T-helper 1 cell (primary cell): ENCODE measurements at places on chromosomes 2 and 18.

DNA sequence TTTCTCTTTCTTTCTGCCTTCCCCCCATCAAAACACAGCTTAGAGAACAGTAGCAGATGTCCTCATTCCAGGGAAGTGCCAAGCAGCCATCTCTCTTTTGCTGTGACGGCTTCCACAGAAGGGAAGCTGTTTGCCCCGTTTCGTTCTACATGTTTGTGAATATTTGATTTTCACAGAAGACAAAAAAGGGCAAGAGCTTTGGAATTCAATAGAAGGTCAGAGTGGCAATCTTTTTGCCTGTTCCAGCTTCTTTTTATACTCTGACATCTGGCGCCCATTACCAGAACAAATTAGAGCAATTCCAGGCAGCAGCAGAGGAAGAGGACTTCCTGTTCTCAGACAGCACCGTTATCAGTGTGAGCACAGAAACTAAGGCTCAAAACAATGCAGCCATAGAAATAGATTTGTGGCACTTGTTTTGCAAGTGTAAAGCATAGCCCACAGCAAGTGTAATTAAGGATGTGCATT lies 79.0 kb upstream of the CDH19 start:
- DNase-seq = no peak

DNA sequence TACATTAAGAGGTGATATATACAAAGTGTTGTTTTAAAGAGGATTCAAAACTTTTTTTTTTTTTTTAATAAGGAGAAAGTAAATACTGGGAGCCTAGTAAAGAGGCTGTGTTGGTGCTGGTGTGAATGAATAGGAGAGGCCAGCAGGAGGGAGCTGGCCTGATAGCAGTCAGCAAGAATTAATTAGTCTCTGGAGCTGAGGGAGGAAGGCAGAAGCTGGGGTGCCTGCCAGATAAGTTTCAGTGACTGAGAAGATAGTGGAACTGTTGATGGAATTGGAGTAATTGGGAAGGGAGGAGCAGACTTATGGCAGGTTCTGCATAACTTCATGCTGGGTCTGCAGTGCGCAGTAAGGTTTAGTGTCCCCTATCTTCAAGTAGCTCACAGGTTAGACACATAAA lies 36.2 kb upstream of the SNORC start:
- no peak for DNase-seq

DNA sequence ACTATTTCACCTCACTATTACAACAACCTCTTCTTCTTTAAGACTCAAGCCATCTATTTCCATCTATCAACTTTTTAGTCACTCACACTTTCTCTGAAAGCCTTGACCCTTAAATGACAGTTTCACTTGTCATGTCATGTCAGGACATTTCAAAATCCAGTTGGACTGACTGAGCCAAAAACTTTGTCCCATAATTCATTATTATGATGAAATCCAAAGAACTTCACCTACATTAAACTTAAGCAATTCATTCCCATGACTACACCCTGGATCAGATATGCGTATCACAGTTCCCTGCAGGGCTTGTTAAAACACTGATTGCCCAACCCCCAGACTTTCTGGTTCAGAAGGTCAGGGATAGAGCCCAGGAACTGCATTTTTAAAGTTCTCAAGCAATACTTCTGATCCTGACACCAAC lies 26.5 kb downstream of the LDAH start:
- no peak for DNase-seq

DNA sequence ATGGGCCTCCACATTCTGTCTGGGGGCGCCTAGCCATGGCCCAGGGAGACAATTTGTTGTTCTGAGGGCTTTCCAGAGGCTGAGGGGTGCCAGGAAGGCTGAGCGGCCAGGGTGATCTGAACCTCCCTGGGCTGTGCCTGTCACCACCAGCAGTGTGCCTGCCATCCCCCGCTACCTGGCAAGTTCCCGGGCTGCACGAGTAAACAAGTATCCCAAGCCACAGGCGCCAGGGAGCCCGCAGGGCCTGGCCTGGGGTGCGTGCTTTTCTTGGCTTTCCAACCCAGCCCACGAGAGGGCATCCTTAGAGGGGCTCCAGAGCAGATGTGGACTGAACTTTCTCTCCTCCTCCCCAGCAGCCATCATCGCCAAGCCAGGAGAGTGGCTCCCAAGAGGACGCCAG lies 35.1 kb upstream of the B3GNT7 start:
- no peak for DNase-seq

- DNase-seq = no peak
Observed at GRCh38 chr2:24861500-24861899, 58.5 kb downstream of the ADCY3 start.

DNA sequence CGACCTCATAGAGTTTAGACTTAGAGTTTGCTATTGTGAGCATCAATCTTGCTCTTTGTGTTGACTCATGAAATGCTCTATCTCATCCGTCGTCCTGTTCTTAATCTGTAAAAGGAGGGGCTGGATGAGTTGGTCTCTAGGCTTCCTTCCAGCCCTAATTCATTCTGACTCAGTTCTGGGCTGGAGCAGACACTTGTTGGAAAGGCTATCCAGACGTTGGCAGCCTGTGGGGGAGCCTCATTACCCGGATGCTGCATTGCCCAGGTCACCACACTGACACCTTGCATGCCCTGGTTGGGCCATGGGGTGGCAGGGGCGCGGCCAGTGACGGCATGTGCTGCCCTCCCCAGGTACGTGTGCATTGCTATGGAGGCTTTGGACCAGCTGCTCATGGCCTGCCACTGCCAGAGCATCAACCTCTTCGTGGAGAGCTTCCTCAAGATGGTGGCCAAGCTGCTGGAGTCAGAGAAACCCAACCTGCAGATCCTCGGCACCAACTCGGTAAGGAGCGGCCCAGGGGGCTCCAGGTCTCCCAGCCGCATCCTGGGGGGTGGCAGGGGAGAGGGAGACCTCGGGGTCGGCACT lies 61.5 kb downstream of the EFR3B start:
- no peak for DNase-seq

GRCh38 chr2:13021470-13021957 lies 304.8 kb downstream of the TRIB2 start:
- DNase-seq = no peak

GRCh38 chr2:160652236-160652635 lies 158.6 kb upstream of the RBMS1 start:
- DNase-seq = peak; percentile 39

DNA sequence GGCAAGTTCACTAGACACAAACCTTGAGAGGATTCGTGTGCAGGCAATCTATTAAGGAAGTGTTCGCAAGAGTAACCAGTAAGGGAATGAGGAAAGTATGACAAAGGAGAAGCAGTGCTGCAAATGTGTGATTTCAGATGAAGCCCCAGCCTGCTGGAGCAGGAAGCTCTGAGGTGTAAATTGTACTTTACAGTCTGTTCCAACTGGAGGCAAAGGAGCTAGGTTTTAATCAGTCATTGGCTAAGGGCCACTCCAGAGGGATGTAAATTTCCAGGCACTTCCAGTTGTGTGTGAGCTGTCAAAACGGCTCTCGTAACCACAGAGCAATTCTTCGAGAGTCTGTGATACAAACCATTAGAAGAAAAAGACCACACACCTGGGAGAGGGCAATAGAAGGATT lies 359.5 kb upstream of the FAM98A start:
- no peak for DNase-seq

DNA sequence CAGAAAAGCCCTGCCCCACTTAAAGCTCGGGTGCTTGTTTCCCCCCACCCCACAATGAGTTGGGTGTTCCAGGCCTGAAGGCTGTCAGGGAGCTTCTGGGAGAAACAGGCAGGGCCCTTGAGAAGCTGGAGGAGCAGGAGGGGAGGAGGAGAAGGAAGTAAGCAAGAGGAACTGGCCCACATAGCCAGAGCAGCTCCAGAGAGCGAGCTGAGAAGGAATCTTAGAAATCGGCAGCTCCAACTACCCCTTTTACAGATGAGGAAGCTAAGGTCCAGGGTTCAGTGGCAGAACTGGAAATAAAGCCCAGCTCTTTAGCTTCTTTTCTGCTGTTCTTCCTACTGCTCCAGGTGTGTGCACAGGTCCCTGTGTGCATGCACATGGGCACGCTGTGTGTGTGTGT lies 12.7 kb upstream of the KCNK3 start:
- no peak for DNase-seq

DNA sequence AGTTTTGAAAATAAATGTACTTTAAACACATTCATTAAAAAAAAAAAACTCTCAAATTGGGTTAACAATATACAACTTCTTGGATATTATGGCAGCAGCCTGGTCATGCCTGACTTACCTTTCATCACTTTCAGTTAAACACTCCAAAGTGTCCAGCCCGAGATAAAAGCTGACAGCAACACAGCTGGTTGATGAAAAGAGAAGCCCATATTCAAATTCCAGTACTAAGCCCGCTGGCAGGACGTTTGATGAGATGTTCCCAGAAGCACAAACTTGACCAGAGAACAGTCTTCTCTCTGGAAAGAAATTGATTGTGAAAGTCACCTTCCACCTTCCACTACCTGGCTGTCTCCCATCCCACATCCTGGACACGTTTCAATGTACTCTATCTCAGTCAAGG lies 586.3 kb downstream of the TDRD15 start:
- DNase-seq = no peak

- no peak for DNase-seq
Observed at GRCh38 chr2:232333361-232334135, 45.0 kb upstream of the ALPP start.

- DNase-seq = no peak
Observed at GRCh38 chr18:55579501-55580270, 8.3 kb downstream of the TCF4 start.

DNA sequence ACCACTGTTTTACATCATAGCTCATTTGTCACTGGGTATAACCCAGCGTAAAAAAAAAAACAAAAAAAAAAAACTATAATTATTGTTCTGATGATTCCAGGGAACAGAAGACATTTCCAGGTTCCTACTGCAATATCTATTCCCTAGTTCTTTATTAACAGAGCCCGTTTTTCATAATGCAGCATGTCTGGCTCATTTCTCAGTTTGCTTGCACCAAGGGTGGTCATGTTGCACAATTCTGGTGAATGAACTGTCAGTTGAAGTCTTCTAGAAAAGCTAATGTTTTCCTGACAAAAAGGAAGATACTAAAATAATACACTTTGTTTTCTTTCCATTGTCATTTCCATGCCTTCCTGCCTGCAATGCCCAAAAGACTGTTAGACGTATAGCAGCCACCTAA lies 180.1 kb downstream of the RDH14 start:
- no peak for DNase-seq

- DNase-seq = no peak
Observed at GRCh38 chr2:129880971-129881370, 98.5 kb upstream of the RAB6C start.

DNA sequence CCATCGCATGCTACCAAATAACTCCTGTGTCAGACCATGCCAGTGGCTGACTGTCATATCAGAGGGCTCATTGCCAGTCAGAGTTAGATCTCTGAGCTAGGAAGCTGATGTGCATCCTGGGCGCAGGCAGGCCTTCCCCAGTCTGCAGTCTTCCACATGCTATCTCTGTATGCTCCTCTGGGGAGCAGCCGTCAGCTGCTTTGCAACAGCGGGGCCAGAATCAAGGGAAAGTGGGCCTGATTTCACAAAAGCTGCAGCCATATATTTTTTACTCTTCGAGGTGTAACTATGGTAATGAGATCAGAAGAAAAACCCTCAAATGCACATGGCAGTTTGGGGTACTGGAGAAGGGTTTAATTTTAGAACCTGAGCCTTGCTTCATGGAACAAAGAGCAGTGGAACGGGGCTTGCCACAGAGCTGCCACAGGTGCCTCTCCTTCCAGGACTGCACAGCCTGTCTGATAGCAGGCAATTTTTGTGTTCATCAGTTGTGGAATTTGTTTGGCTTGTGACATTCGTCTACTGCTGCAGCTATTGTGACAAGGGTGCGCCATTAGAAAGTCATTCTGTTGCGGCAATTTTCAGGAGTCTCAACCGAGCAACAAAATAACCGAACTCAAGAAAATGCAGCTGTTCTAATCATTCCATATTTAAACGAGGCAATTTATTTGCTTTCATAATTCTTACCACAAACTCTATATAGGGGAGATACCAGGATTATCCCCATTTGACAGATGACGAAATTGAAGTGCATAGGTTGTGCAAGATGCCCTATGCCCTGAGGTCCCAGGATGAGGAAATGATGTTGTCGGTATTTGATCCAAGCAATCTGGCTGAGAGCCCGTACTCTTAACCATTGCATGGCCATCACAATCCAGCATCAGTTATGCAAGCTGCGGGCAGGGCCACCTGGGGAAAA lies 109.6 kb upstream of the CYRIA start:
- DNase-seq = no peak

GRCh38 chr18:14124689-14125088 lies 7.5 kb downstream of the ZNF519 start:
- no peak for DNase-seq

GRCh38 chr18:3234457-3234856 lies 13.1 kb upstream of the MYL12A start:
- DNase-seq = no peak

GRCh38 chr2:23488584-23488983 lies 103.6 kb downstream of the KLHL29 start:
- DNase-seq = no peak

DNA sequence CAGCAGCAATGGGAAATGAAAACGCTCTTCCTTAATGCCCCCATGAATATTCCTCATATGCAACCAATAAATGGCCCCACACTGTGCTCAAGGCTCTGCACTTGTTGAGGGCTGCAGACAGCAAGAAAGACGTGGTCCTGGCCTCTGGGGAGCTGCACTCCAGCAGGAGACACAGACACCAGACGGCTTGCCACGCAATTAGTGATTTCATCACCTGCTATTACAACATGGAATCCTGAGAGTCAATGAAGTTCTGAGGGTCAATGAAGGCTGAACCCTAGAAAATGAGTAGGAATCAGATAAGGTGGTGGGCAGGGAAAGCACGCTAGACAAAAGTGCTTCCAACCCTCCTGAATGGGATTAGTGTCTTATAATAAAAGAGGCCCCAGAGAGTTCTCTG lies 18.9 kb downstream of the CREG2 start:
- no peak for DNase-seq

GRCh38 chr2:172995323-172996244 lies 80.1 kb upstream of the MAP3K20 start:
- DNase-seq = no peak

- no peak for DNase-seq
Observed at GRCh38 chr2:159243529-159243928, 43.0 kb downstream of the WDSUB1 start.

DNA sequence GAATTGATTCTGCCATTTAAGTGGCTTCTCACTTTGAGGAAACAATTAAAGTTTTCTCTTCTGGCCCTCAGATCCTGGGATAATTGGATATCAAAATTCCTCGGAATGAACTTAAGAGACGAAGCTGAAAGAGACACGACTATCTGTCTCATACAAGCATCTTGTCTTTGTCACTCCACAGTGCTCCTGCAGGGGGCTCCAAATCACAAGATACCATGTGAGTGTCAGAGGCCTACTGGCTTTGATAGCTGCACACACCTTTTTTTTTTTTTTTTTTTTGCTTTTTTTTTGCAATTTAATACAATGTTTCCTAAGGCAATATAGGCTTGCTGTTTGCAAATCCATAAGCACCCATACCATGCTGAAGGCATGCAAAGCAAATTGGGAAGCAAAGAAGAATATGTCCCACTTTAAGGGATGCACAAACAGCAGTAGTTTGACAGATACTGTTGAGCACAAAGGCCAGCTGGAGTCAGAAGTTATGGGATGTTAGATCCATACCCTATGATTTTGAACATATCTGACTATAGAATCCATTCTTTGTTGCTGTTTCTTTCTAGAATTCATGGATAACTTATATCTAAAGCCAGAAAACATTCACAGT lies 109.0 kb upstream of the CBLN2 start:
- no peak for DNase-seq
